ENCODE measurements at places on chromosomes 11 and 22.

- no peak for DNase-seq
These were observed 4.9 kb downstream of the LGALS1 start for GRCh38 chr22:37680191-37680851.

- DNase-seq: no peak
These were observed 62.1 kb downstream of the PDHX start for GRCh38 chr11:34978236-34979191.

DNA sequence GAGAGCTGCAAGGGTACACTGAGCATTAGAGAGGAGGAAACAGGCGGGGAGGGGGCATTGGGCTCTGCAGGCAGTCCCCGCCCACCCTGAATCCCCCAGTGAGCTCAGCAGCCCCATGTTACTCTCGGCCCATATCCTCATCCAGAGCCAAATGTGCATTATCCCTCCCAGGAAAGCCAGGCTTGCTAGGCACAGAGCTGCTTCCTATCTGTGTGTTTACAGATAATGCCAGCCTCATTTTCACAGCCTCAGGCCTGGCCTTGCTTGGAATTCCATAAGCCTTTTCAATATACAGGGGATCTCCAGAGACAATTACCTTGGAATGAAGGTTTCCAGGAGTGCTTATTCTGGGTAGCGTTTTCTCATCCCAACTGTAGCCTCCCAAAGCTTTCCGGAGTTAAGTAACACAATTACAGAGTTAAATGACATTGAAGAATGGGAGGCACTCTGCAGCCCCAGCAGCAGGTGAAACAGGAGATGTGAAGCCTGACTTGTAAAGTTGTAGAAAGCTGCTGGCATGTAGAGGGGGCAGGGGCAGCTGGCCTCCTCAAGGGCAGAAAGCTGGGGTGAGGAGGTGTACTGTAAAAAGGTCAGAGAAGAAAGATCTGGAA lies 91.5 kb upstream of the TBCEL start:
- DNase-seq: no peak

DNA sequence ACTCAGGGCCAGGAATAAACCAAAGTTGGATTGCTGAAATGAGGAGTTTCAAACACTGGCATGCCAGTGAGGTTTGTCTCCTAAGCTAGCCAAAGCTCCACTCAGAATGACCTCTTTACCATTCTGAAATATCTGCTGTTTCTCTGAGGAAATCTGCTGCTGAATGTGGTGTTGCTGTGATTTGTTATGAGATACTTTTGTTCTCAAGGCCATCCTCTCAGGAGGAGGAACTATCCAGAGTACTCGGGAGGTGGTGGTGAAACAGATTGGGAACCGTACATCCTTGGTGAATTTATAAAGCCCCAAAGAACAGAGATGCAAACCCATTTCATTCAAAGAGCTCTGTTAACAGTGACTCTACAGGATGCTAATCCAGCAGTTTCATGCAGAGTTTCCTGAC lies 50.5 kb downstream of the BDNF start:
- no peak for DNase-seq

DNA sequence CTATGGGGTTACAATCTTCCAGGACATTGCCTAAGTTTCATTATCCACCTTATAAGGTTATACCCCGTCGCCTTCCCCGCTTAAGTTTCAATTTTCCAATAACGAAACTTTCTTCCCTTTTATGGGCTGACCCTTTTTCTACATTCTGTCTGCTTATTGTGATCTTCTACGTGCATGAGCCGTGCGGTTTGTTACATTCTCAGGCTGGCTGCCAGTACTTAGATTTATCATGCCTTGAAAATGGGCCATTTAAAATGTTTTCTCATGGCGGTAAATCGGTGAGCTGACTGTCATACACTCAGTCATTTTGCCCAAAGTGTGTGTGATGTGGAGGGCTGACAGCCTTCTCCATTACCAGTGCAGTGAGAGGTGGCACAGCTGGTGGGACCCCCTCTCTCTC lies 23.3 kb downstream of the DGCR6L start:
- no peak for DNase-seq

GRCh38 chr11:88359541-88359940 lies 22.0 kb upstream of the CTSC start:
- DNase-seq: no peak

- peak; percentile 31 for DNase-seq
These were observed 1.0 kb downstream of the RASSF10 start for GRCh38 chr11:13009921-13010748.

DNA sequence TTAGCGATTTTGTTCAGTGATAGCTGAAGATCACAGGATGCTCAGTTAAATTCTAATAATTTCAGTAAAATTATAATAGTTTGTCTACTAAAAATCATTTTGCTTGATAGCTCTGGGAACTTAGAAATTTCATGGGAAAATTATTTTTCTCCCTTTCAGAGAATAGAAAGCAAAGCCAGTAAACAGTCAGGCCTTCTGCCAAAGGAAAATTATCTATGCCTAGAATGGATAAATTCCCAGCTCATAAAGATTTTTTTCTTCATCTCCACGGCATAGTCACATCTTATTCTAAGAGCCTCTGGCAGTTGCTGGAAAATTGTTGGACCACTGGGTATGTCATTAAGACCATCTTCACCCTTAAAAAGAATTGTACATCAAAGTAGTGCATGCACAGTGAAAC lies 169.6 kb upstream of the ANO3 start:
- DNase-seq: no peak

DNA sequence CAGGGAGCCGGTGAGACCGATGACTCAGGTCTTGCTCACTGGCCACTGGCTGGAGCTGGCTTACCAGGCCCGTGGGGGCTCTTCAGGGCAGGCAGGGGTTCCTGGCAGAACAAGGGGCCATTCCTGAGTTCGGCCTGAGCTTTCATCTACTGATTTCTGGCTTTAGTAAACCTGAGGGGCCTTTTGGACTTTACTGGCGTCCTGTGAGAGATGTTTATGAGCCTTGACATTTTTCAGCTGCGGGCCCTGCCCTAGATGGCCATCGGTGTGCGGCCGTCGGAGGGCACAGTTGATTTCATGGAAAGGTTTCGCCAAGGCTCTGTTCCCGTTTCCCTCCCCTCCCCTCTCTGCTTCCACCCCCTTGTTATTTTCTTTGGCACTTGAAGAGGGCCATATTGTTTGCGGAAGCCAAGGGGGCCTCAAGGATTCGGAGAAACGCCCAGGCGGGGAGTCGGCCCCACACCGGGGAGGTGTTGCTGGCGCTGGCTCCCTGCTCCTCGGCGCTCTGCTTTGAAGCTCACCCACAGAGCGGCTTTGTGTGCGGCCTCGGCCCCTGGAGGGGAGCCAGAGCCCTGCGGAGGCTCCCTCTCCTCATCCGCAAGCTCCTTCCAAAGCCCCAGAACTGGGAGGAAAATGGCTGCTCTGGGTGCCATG lies 17.7 kb downstream of the ELF5 start:
- peak; percentile 91 for DNase-seq

GRCh38 chr11:69131121-69131566 lies 24.6 kb upstream of the SMIM38 start:
- DNase-seq: no peak

DNA sequence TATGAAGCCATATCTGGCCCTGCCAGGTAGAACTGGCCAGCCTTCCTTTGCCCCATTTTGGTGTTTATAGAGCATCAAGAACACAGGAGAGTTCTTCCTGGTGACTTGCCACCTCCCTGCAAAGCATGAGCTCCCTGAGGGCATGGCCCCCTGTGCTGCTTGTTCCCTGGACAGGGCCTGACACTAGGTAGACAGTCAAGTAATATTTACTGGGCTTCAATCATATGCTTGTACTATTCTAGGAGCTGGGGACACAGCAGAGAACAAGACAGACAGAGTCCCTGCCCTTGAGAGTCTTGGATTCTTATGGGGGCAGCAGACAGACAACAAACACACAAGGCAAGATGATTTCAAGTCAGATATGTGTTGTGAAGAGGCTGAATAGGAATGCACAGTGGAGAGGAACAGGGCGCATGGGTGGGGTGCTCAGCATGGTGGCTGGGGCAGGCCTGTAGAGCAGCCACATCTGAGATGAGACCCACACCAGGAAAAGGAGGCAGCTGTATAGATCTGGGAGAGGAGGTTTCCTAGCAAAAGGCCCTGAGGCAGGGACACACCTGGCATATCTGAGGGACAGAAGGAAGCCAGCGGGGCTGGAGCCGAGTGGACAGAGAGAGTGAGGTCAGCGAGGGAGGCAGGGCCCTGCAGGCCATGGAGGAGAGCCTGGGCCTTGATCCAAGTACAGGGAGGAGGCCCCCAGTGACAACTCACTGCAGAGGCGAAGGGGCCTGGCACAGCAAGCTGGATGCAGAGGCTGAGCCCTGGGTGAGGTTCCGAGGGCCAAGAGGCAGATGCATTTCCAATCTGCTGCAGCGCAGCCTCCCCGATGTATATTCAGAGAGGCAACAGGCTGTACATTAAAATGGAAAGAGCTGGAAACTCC lies 10.2 kb upstream of the CBX6 start:
- DNase-seq: no peak

GRCh38 chr11:45163956-45164575 lies 17.6 kb downstream of the PRDM11 start:
- no peak for DNase-seq

DNA sequence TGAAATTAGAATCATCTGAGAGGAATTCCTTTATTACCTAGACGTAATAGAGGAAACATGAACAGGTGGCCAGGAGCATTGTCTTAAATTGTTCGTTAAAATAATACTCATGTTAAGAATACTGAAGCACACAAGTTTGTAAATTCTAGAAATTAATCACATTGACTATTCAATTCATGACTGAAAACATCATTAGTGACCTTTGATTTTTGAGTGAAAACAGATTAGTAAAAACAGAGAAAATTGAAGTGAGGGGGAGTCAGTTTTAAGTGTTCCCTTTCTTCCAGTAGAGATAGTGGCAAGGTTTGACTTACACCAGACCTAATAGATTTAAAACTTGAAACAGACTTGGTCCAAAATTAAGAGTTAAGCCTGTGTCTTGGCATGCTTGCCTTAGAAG lies 1.4 kb downstream of the ZFP91 start:
- DNase-seq: no peak

Measured in COR-L47 (cell line).